ENCODE measurements at places on chromosomes 13 and 19.

- no peak for DNase-seq
These were observed 1054.4 kb upstream of the SPRY2 start for GRCh38 chr13:81395368-81395767.

- DNase-seq, result no peak
These were observed 53.9 kb downstream of the ANKRD10 start for GRCh38 chr13:110860983-110861382.

- no peak for DNase-seq
These were observed 437.3 kb upstream of the ZNF507 start for GRCh38 chr19:31908080-31908479.

DNA sequence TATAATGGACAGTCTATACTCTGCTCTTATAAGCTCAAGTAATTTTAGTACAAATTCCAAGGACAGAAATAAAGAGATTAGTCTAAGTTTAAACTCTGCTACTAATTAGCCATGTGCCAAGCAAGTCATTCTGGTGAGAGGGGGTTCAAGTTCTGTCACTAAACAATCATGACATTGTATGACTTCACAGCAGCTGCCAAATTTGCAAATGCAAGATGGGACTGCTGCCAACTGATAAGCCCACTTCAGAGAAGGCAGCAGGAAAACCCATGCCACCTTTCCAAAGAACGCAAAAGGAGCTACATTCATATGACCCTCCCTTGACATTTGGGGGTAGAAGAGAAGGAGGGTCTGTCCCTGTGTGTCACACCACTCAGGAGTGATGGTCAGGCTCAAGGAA is 60.7 kb upstream of the RFXAP start:
- DNase-seq, result no peak

GRCh38 chr13:66296875-66297274 is 933.3 kb downstream of the PCDH9 start:
- no peak for DNase-seq

- DNase-seq, result peak; percentile 59
These were observed 5.5 kb upstream of the EMP3 start for GRCh38 chr19:48319647-48320541.

DNA sequence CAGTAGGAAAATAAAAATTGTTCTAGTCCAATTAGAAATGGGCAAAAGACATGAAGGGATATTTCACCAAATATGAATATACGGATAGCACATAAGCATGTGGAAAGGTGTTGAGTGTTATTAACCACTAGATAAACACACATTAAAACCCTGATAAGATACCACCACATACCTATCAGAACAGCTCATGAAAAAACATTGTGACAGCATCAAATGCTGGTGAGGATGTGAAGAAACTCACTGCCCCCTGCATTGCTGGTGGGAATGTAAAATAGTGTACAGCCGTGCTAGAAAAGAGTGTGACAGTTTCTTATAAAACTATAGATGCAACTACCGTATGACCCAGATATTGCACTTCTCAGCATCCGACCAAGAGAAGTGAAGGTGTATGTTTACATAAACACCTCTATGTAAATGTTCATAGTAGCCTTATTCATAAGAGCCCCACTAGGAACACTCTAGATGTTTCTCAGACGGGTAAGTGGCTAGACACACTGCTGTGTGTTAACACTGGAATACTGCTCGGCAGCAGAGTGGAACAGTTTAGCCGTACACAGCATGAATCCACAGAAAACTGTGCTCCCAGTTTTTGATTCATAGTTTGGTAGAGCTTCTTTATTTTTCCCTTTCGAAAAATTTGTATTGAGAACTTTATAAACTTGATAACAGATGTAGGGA is 321.1 kb downstream of the MYO16 start:
- DNase-seq, result no peak

DNA sequence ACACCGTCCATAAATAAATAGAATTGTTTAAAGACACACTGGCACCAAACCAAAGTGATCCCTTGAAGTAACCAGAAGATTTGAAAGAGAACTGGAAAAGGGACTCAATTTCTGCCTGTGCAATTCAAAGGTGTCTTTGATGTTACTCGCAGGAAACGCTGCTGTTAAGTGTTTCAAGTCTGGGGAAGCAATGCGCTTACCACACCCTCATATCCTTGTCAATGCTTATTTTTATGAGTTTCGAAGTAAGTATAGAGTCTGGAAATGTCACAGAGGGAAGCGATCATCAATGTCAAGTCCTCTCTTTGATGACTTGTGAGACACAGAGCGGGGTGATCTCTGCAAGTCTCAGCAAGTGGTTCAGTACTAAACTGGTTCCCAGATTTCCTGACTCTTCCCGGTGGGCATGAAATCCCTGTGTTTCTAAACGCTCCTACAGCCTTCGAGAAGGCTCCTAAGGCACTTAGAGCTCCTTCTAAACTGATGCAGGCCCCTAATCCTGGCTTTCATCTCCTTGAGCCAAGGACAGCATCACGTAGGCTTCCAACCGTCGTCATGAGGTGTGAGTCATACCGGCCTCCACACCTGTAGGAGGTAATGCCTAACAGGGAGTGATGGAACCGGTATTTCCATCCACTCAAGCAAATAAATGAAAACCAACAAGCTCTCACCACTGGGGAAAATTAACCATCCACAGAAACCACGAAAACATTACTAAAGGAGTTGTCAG is 22.8 kb downstream of the SYDE1 start:
- DNase-seq, result no peak

- DNase-seq, result no peak
These were observed 95.7 kb upstream of the SPRY2 start for GRCh38 chr13:80436571-80437169.

- no peak for DNase-seq
These were observed 276.8 kb downstream of the PCDH20 start for GRCh38 chr13:61138857-61139256.

- peak; percentile 34 for DNase-seq
These were observed 8.9 kb upstream of the CCDC9 start for GRCh38 chr19:47247308-47247990.

GRCh38 chr19:36265856-36266374 is 51.0 kb downstream of the ZNF146 start:
- DNase-seq, result no peak

DNA sequence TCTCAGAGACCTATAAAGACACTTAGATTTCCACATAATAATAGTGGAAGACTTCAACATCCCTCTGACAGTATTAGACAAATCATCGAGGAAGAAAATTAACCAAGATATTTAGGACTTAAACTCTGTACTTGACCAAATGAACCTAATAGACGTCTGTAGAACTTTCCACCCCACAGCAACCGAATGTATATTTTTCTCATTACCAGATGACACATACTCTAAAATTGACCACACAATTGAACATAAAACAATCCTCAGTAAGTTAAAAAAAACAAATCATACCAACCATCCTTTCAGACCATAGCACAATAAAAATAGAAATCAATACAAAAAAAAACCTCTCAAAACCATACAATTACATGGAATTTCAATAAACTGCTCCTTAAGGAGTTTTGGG is 201.0 kb downstream of the POSTN start:
- no peak for DNase-seq

DNA sequence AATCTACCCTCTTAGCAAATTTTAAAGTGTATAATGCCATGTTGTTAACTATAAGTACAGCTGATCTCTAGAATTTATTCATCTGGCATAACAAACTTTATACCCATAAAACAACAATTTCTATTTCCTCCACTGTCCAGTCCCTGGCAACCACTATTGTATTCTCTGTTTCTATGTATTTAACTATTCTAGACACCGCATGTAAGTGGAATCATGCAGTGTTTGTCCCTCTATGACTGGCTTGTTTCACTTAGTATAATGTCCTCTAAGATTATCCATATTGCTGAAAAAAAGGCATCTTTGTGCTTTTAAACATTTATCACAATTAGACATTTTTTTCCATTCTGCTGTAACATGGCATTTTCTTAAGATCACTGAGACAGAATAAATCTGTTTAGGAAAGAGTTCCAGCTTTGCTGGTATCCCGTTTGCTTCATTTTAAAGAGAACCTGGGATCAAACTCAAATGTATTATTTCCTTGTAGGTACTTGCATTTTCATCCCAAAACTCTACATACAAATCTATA is 1191.0 kb downstream of the SLITRK5 start:
- DNase-seq, result no peak
